ENCODE measurements at places on chromosomes 2 and 18.

DNA sequence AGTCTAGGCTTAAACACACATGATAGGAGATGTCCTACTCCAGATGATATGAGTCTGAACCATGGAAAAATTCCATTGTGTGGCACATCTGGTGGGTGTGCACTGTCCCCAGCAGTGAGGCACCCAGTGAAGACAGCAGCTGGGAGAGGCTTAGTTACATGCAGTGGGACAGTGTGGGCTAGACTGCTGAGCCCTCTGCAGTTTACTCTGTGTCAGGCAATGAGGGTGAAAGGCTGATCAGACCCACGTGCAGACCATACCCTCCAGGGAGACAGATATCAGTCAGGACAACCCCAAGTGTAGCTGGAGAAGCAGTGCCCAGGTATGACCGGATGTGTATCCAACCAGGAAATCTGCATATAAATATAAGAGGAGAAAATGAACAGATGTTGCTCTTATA, 13.4 kb downstream of the IL37 start:
- DNase-seq = no peak

GRCh38 chr18:45374878-45375630, 240.2 kb upstream of the SLC14A2 start:
- no peak for DNase-seq

GRCh38 chr2:20540587-20541293, 93.9 kb downstream of the RHOB start:
- DNase-seq = no peak

- DNase-seq = no peak
These were observed 4.8 kb upstream of the STARD7 start for GRCh38 chr2:96213379-96213778.

DNA sequence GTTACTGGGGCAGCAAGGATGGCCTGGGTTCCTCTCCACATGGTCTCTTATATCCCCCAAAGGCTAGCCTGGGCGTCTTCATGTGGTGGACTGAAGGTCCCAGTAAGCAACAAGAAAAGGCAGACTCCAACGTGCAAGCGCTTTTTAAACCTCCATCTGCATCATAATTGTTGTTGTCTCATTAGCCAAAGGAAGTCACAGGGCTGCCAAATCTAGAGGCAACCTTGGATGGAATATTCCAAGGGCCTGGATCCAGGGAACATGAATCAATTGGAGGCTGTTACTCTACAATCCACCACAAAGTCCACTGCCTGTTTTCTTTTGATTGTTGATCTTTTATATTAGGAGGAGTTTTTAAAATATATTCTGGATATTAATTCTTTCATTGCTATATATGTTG, 118.8 kb downstream of the SH3RF3 start:
- no peak for DNase-seq

DNA sequence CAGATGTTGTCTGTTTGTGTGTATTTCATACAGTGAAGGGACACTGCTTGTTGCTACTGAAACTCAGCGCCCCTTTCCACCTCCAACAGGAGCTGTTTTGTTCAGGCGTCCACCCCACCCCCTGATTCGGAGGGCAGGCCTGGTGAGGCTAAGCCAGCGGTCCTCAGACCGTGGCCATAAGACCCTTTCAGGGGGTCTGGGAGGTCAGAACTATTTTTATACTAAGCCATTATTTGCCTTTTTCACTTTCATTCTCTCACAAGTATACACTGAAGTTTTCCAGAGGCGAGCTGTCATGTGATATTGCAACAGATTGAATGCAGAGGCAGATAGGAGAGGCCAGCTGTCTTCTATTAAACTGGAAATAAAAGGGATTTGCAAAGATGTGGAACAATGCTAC, 39.7 kb upstream of the IGFBP5 start:
- no peak for DNase-seq

DNA sequence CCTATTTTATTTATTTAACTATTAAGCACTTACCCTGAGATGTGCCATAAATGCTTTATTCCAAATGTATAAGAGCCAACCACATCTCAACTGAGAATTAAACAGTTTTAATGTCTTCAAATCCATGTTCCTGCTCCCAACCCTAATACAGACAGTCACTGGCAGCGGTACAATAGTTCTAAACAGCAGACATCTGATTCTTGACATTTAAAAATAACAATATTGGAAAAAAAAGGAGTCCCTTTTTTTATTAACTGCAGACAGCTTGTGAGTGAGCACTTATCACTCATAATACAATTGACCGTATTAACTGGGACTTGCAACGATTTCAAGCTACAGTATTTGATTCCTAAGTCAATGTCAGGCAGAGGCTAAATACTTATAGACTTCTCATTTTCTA, 424.6 kb downstream of the TGIF1 start:
- DNase-seq = no peak

- DNase-seq = no peak
These were observed 92.2 kb upstream of the MBOAT2 start for GRCh38 chr2:9095690-9096089.

GRCh38 chr2:144942516-144943256, 422.8 kb upstream of the ZEB2 start:
- no peak for DNase-seq

- DNase-seq = no peak
These were observed 92.8 kb downstream of the ASAP2 start for GRCh38 chr2:9299161-9300100.

DNA sequence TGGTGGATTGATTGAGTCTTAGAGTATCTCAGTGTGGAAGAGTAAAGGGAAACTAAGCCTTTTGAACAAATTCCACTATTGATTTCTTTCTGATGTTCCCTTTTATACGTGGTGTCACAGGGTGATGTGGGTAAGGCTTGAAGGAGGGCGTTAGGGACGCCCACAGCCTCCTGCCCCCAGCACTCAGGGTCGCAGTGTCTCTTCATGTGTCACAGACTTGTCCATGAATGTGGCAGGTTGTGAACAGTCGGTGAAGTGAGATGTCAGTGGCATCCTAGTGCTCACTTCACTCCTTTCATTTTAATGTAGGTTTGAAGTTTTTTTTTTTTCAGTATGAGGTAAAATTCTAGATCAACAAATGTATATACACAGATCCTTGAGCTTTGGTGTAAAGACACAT, 123.2 kb upstream of the IL1R2 start:
- no peak for DNase-seq

GRCh38 chr2:163011000-163011399, 172.4 kb upstream of the KCNH7 start:
- no peak for DNase-seq

GRCh38 chr2:239370876-239371725, 29.7 kb downstream of the HDAC4 start:
- DNase-seq = no peak

- no peak for DNase-seq
These were observed 71.7 kb upstream of the MYO3B start for GRCh38 chr2:170106102-170106840.

GRCh38 chr2:218807626-218808025, 24.0 kb downstream of the PRKAG3 start:
- no peak for DNase-seq

- DNase-seq = no peak
These were observed 22.8 kb downstream of the ZSCAN30 start for GRCh38 chr18:35267161-35267651.

GRCh38 chr2:117945296-117945695, 68.6 kb downstream of the CCDC93 start:
- DNase-seq = no peak

GRCh38 chr2:195838002-195838401, 181.0 kb downstream of the SLC39A10 start:
- DNase-seq = no peak
